GM23338 (cell line): ENCODE measurements at places on chromosomes 13 and 19.

GRCh38 chr19:15863272-15863671 is 34.6 kb downstream of the CYP4F2 start:
- no peak for DNase-seq

GRCh38 chr19:10620786-10621185 is 4.6 kb upstream of the SLC44A2 start:
- no peak for DNase-seq

DNA sequence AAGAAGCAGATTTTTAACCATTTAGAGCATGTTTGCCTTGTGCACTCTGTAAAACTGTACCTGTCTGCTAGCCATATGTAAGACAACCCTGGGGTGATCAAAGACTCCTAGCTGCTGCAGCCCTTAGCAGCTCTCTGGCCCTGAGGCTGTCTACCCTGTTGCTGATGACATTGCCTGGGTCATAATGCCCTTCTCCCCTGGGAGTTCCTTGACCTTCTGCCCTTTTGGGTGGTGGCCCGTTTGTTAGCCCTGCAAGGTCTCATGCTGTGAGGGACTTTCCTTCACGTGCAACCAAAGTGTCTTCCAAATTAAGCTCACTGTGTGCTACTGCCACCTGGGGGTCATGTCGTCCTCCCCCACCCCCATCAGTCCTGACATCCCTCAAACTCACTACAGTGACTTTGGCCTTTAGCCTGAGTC is 7.4 kb downstream of the GPC6 start:
- DNase-seq = peak; percentile 86

DNA sequence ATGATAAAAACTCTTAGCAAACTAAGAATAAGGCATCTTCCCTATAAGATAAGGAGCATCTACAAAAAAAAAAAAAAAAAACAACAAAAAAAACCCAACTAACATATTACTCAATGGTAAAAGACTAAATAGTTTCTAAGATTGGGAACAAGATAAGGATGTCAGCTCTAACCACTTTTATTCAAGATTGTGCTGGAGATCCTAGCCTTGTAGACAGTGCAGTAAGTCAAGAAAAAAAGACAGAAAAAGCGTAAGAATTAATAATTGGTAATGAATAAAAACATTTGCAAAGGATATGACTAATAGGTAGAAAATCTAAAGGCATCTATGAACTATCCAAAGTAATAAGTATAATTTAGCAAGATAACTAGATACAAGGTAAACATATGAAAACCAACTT is 33.0 kb downstream of the ZIC2 start:
- DNase-seq = no peak

- DNase-seq = no peak
These were observed 30.6 kb downstream of the GPX4 start for GRCh38 chr19:1134431-1134830.

DNA sequence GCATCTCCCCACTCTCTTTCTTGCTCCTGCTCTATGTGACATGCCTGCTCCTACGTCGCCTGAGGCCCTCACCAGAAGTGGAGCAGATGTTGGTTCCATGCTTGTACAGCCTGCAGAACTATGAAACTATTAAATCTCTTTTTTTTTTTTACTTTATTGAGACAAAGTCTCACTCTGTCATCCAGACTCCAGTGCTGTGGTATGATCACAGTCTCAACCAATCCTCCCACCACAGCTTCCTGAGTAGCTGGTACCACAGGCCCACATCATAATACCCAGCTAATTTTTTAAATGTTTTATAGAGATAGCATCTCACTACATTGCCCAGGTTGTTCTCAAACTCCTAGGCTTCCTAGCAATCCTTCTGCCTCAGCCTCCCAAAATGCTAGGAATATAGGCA is 1067.7 kb downstream of the PCDH9 start:
- DNase-seq = no peak

GRCh38 chr13:66859078-66859477 is 371.1 kb downstream of the PCDH9 start:
- no peak for DNase-seq
